ENCODE measurements at places on chromosomes 13 and 19. TPM values are rescaled to one million over a fixed set of nuclear protein-coding genes. Genes with fewer than 3 reads are reported as not detected.

CUL4A gene
- total RNA-seq = 93.4 TPM

ZNF584 gene
- 11.3 TPM for total RNA-seq

CGB2 gene
- not detected for total RNA-seq

C13orf42 gene
- total RNA-seq = not detected

TBCB gene
- total RNA-seq = 198 TPM

ZNF534 gene
- under 0.01 TPM for total RNA-seq

ERICH4 gene
- under 0.01 TPM for total RNA-seq

CYP2S1 gene
- total RNA-seq = 3.0 TPM

OLFM4 gene
- 0.27 TPM for total RNA-seq

FPR1 gene
- 7.3 TPM for total RNA-seq

SIRT2 gene
- total RNA-seq = 59.0 TPM

POP4 gene
- 32.9 TPM for total RNA-seq

DNA sequence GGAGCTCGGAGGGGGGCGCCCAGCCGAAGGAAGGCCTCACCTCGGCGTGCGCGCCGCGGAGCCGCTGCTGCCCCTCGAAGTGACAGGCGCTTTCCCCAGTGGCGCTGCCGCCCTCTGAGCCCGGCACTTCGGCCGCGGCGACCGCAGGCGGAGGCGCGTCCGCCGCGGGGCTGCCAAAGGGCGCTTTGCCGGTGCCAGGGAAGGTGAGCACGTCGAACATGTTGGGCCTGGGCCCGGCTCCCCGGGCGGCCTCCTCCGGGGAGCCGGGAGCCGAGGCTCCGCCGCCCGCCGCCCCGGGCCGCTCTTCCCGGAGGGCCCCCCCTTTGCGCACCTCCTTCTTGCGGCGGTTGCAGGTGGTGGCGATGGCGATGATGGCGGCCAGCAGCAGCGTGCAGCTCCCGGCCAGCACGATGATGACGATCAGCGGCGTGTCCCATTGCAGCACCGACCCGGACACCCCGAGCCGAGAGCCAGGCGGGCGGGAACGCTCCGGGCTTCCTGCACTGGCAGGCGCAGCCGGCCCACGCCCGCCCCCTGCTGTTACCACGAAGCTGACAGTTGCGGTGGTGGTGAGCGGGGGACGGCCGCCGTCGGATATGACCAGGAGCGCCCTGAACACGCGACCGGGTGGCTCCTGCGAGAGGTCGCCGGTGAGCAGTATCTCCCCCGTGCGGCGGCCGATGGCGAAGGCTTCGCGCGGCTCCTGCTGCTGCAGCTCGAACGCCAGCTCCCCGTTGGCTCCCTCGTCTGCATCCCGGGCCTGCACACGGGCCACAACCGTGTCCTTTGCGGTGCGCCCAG, 2.5 kb downstream of the PCDH8 start:
- DNase-seq = peak; percentile 81

DNA sequence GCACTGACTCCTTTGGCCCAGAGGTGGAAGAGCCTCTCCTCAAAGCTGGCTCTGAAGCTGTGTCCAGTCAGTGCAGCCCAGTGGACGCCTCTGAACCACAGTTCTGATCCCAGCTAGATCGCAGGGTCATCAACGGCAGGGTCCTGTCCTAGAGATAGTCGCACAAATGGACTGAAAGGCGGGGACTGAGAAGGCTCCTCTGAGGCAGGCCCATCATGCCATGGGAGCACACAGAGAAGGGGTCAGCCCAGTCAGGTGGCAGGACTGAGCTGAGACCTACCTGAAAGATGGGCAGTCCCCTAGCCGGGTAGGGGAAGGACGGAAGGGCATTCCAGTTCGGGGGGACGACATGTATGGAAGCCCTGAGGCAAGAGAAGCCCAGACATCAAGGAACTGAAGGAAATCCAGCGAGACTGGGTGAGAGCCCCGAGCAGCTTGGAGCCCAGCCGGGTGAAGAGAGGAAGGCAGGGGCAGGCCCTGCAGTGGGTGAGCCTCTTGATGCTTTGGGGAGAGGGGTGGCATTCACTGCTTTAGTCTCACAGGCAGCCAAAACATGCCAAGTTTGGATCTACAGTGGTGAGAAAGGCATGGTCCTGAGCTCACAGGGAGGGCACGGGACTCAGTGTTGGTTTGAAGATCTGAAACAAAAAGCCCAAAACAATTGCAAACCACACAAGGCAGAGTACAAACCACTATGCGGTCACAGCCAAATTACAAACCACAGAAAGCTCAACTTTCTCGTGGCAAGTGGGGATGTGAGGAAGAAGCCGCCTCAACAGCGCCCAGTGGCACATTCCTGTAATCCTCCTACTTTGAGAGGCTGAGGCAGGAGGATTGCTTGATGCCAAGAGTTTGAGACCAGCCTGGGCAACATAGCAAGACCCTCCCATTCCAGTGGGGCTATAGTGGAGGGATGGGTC, 10.0 kb downstream of the CALM3 start:
- DNase-seq = no peak

- DNase-seq = no peak
Observed at GRCh38 chr13:24505256-24505655, 7.3 kb downstream of the PARP4 start.

DNA sequence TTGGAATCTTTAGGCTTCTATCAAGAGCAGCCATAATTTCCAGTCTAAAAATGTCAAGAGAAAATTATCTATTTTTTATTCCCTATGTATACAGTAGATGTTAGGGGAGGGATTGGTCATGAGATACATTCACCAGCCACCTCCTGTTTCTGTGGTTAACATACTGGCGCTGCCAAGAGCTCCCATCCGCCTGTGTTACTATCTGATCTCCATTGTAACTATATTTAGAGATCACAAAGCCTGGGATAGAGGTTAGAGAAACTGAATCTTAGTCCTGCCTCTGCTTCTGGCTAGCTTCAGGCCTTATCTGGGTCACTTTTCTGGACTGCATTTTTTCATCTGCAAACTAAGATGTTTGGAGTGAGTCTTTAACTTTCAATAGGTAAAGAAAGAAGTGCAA, 46.3 kb downstream of the POLR1D start:
- no peak for DNase-seq

DNA sequence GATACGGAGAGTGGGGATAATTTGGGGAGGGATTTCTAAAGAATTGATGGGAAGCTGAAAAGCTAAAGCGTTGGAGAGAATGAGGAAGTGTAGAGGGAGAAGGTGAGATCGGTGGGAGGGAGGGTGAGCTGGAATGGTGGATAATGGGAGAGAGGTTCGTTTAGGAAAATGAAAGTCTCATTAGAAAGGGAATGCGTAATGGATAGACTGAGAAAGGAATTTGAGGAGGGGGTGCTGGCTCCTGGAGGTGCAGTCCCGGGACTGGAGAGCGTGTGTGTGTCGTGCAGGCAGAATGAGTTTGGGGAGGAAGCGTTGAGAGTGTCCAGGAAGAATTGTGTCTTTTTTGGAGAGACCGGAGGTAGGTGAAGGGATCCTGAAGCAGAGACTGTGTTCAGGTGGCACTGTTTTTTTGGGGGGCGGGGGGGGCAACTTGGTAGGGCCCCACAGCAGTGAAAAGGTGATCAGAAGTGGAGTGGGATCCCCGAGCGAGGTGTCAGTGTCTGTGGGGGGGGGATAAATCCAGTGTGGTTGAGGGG, 1.4 kb downstream of the ACTN4 start:
- DNase-seq = no peak

DNA sequence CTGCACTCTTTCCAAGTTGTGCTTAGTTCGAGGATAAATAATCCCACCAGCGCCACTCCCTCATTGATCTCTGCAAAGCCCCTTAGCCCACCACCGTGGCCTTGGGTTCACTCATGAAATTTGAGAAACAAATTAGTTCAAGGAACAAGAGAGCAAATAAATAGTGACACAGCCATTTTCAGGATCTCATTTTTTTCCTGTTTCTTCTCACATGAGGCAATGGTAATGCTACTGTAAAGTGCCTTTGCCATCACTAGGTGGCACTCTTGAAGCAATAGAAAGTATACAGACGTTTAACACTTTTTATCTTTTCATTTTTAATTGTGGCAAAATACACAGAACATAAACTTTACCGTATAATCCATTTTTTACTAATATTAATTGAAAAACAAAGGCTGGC, 76.8 kb upstream of the ZNF835 start:
- DNase-seq = peak; percentile 70

GRCh38 chr19:10966809-10967208, 6.0 kb downstream of the SMARCA4 start:
- no peak for DNase-seq

DNA sequence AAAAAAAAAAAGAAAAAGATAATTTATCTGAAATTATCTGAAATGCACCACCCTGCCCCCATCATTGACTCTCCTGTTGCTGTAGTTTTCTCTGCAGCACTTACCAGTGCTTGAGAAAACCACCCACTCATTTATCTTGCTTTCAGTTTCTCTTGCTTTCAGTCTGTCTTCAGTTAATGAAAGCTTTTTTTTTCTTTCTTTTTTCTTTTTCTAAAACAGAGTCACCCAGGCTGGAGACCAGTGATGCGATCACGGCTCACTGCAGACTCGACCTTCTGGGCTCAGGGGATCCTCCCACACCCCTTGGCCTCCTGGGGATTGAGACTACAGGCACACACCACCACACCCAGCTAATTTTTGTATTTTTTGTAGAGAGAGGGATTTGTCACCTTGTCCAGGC, 4.3 kb upstream of the ACP5 start:
- DNase-seq = no peak

DNA sequence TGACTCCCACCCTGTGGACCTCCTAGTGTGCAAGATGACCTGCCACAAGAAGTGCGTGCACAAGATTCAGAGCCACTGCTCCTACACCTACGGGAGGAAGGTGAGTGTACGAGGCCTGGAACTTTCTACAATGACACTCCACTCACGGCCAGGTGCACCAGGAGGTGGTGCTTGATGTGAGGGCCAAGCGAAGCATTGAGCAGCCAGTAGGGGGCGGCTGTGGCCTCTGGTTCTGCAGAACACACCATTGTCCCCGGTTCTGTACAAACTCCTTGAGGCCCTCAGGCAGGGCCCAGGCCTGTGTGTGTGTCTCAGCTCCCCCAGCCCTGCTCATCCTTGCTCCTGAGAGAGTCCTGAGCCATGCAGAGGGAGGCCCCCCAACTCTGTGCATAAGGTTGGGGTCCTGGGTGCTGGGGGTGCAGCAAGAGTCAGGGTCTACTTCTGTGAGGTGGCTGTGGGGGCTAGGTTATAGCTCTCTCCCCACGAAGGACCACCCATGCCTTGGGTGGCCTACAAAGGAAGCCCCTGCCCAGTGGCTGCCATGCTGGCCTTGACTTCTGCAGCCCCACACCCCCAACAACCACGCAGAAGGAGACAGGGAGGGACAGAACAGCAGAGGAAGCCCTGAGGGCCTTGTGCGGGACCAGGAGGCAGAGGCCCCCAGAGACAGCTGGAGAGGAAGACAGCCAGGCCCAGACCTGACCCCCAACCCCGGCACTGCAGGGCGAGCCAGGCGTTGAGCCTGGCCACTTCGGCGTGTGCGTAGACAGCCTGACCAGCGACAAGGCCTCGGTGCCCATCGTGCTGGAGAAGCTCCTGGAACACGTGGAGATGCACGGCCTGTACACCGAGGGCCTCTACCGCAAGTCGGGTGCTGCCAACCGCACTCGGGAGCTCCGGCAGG, 9.7 kb upstream of the USE1 start:
- DNase-seq = no peak
